ENCODE measurements at places on chromosomes 16 and 17. TPM values are rescaled to one million over a fixed set of nuclear protein-coding genes. Genes with fewer than 3 reads are reported as not detected.

CACNG3 gene
- total RNA-seq, result not detected

LHX1 gene
- total RNA-seq, result not detected

SMIM22 gene
- total RNA-seq, result not detected

DNA sequence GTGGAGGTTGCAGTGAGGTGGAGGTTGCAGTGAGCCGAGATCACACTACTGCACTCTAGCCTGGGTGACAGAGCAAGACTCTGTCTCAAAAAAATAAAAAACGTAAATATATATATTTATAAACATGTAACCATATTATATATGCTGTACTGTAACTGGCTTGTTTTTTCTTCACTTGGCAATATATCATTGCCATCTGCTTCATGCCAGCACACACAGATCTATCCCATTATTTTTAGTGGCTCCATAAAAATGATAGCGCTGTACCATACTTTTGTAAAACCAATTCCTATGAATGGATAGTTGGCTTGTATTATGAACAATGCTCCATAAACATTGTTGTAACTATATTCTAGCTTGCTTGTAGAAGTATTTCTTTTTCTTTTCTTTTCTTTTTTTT is 49.5 kb downstream of the GPRC5B start:
- no peak for DNase-seq

DNA sequence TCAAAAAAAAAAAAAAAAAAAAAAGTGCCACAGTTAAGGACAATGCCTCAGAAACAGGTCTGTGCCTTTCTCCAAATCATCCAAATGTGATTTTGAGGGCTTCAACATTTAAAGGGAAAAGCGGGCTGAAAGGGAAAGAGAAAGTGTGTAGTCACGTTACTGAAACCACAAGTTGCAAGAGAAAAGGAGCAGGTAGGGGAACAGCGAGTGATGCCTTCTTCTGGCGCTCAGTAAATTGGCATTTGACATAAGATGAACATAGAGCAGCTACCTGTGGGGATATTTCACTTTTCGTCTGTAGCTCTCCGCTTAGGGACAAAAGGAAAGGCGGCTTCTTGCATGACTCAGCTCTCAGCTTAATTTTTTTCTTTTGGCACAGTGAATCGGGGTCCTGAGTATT is 11.1 kb downstream of the CMTM2 start:
- DNase-seq, result no peak

CCL5 gene
- total RNA-seq, result 40.1 TPM

DNA sequence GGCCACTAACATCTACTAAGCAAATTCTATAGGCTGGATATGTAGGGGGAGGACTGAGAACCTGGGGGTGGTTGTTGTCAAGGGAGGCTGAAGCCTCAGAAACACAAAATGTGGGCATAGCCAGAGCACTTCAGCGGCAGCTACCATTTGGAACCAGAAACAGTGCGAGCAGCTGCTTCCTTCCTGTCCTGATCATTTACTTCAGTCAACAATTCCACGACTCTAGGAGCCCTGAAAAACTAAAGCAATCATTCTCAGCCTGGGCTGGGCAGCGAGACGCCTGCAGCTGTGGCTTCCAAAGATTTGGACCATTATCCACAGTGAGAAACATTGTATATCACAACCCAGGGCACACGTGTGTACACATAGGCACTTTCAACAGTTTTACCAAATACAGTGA is 93.9 kb upstream of the WSCD1 start:
- DNase-seq, result no peak

- DNase-seq, result no peak
Measured at GRCh38 chr16:89041571-89042481, 51.8 kb upstream of the ACSF3 start.

GRCh38 chr17:9760266-9760665 is 31.1 kb downstream of the DHRS7C start:
- DNase-seq, result no peak

GRCh38 chr17:2402544-2402943 is 1.7 kb upstream of the MNT start:
- no peak for DNase-seq

CD300H gene
- not detected for total RNA-seq

STX1B gene
- 2.9 TPM for total RNA-seq

ACADVL gene
- 257 TPM for total RNA-seq

- no peak for DNase-seq
Measured at GRCh38 chr17:81479175-81480071, 33.2 kb downstream of the ACTG1 start.

KIF22 gene
- 101 TPM for total RNA-seq
